ENCODE measurements at places on chromosomes 4 and X. TPM values are rescaled to one million over a fixed set of nuclear protein-coding genes. Genes with fewer than 3 reads are reported as not detected.

DNA sequence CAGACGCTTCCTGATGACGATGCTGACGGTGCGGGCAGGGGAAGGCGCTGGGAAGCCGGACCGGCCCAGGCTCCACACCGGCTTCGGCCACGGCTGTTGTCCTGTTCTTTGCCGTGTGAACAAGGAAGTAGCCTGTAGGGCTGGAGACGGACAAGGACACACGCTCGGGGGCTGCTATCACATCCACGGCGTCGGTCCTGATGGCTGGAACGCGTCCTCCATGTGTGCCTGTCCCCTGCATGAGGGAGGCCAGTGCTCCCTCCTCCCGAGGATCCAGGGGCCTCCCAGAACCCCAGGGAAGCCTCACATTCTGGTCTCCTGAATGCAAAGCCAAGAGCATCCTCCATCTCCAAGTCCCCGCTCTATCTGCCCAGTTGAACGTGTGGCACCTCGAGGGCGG lies 53.8 kb downstream of the ACOX3 start:
- DNase-seq = no peak

DNA sequence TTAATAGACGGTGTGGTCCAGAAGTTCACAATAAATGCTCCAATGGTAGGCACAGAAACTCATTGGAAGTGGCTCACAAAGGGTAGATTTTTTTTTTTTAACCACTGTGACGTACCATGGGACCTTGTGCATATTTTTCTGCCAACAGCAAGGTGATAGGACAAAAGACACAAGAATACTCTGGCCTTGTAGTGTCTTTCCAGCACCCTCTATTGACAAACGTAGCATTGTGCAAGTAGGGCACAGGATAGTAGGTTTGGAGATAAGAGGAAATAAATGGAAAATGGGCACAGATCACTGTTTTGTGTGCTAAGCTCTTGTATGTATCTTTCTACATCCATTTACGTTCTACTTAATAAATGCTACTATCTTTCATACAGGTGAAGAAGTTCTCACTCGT lies 2054.9 kb downstream of the PCDH7 start:
- no peak for DNase-seq

DNA sequence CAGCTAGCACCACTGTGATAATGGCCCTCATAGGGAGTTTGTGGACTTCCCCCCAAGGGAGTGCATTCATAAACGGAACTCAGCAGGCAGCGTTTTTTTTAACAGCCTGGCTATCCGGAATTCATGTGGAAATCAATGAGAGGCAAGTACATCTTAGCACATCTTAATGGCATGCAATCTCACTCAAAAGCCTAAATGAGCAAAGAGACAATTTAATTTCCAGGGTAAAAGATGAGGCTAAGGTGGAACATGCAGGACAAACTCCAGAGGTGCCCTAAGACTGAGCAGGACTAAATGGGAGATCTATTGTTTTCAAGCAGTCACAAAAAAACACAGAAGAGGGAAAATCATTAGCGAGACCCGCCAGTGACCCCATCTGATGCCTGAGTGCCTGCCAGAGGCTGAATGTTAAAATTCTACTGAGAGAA lies 243.5 kb upstream of the KCNIP4 start:
- DNase-seq = no peak

GRCh38 chrX:140503714-140504351 lies 1.0 kb downstream of the SOX3 start:
- no peak for DNase-seq

GRCh38 chr4:16027114-16027513 lies 56.7 kb downstream of the PROM1 start:
- DNase-seq = no peak

DNA sequence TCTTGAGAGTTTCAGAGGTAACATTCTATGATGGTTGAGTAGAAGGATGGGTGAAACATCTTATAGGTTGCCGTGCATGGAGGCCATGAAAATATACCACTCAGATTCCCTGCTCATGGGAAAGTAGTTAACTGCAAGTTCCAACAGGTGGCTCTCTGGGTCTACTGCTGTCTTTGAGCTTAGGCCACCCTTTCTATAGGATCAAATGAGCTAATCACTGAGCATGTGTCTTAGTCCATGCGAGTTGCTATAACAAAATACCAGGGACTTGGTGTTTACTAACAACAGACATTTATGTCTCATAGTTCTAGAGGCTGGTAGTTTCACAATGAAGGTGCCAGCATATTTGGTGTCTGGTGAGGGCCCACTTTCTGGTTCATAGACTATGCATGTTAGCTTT lies 144.8 kb upstream of the UNC5C start:
- peak; percentile 14 for DNase-seq

- no peak for DNase-seq
Observed at GRCh38 chrX:54920610-54921426, at the start of gene TRO. Gene TRO (plus strand): TSS chrX:54920824. CDS start chrX:54922247, 1,423 bp downstream.

DNA sequence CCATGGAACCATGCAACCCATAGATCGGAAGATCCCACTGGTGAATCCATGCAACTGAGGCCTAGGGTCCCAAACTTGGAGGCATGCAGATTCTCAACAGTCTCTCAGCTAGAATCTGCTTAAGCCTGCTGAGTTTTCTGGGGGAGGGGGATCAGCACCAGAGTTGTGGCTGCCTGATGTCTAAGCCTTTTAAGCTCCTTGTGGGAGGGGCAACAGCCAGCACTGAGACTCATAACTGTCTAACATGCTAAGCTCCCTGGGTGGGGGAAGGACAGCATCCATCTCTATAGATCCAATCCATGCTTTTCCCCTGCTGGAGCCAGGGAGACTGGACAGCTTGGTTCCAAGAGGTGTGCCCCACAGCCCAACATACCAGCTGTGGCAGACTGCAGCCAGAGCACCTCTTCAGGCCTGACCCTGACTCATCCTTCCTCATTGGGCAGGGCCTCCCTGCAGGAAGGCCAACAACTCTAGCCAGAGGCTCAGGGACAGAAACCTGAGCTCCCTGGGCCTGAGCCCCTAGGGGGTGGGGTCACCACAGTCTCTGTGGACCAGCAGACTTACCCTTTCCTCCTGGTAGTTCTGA lies 300.1 kb upstream of the SLC7A11 start:
- no peak for DNase-seq

- no peak for DNase-seq
Observed at GRCh38 chrX:103726477-103726876, 15.8 kb downstream of the TMEM31 start.

GRCh38 chr4:94454405-94454804 lies 2.7 kb downstream of the PDLIM5 start:
- DNase-seq = no peak

- DNase-seq = no peak
Observed at GRCh38 chrX:47568656-47569295, 7.8 kb downstream of the ARAF start.

GRCh38 chrX:13334491-13334890 lies 14.6 kb upstream of the ATXN3L start:
- no peak for DNase-seq

DNA sequence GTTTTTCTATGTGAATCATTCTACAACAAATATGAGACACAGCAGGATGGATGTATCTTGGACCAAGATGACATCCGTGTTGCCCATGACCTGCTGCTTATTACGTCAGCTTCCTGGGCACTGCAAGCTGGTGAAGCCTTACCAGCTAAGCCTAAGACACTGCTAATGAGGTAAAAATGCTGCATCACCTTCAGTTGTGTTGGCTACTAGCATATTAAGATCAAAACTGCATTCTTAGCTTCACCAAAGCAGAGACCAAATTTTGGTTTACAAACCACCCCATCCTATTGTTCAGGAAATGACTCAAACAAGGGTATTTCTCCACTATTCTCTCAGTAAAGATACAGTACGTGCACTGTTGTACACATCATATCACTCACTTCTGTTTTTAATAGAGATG lies 50.3 kb downstream of the MAML3 start:
- DNase-seq = no peak

DNA sequence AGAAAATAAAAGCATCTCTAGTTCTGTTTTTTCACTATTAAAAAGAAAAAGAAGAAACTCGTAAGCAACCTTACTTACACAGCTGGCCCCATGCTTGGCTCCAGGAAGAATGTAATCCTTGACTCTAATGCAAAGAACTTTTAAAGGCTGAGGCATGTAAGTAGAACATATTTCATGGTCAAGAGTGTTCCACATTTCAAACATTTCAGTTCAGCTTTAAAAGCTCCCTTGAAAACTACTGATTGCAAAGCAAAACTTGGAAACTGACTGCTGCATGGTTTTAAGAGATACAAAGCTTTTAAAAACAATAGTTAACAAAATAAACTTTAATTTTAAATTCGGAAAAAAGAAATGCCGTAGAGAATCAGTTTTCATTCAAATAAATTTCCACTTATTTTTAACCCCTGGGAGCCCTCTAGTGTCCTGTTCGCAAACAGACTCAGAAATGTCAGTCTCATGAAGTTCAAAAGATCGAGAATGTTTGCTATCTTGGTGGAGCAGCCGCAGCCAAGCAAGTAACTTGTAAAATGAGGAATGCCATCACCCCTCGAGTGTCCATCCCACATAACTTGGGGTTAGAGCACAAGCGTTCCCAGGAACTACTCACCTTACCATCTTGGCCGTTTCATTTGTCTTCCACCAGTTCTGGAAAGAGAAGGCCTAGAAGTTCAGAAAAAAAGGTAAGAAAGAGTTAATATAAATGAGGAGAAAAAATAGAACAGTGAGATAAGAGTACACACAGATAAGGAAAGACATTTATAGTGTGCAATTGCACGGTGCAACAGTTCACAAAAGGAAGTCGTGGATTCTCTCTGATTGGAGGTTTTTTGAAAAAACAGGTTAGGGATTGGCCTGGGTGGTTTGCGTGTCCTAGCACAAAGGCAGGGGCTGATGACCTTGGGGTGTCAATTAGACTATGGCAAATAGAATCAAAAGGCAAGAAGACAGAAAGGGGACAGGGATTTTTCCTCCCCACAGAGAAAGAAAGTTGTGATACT lies at the start of gene GASK1B:
Gene GASK1B (minus strand): TSS at position 765 of the 998 bp plus-strand sequence. CDS start 1,650 bp downstream, outside the sequence.
- peak; percentile 88 for DNase-seq

DNA sequence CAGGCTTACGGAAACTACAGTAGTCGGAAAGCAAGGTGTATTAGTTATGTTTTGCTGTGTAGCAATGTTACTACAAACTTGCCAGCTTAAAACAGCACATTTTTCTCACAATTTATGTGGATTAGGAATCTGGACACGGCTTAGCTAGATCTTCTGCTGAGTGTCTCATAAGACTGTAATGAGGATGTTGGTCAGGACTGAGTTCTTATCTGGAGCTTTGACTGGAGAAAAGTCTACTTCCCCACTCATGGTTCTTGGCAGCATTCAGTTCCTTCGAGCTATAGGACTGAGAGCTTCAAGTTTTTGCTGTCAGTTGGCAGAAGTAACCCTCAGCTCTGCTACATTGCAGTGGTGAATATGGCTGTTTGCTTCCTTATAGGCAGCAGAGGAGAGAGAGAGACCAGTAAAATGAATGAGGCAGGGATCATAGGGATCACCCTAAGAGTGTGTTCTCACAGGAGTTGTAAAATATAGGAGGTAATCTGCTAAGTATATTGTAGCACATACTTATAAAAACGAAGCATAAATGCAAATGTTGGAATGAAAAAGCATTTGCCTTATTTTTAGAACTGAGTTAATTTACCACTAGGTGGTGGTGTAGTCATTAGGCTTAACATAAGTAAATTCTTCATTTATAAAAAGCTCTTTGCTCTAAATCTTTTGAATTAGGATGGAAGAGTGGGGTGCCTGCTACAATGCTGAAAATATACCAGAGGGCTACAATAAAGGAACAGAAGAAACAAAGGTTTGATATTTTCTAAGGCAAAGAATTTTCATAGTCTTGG lies 38.6 kb downstream of the ALG13 start:
- DNase-seq = peak; percentile 10

GRCh38 chr4:2799971-2800690 lies 7.2 kb downstream of the SH3BP2 start:
- no peak for DNase-seq

DNA sequence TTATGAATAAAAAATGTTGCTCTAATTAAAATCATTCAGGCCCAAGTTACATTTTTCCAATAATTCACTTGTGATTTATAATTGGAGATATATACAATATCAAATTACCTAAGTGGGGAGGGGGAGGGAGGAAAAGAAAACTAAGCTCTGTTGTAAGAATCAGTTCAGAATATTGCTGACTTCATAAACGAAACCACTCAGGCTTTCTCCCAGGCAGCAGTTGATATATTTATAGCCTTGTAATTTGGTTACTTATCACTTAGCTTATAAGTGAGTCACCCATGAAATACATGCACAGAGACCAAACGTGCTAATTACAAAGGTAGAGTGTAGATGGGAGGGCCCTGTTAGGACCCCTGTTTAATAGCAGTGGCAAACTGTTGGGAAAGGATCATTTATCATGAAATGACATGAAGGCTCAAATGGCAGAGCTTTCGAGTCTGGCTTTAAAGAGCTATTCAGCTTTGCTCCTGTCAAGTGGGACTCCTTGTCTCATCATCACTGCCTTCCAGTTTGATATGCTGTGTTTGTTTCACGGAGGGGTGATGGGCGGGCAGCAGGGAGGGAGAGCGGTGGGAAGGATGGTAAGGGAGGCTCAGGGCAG lies 105.6 kb upstream of the PGRMC2 start:
- DNase-seq = peak; percentile 89

DNA sequence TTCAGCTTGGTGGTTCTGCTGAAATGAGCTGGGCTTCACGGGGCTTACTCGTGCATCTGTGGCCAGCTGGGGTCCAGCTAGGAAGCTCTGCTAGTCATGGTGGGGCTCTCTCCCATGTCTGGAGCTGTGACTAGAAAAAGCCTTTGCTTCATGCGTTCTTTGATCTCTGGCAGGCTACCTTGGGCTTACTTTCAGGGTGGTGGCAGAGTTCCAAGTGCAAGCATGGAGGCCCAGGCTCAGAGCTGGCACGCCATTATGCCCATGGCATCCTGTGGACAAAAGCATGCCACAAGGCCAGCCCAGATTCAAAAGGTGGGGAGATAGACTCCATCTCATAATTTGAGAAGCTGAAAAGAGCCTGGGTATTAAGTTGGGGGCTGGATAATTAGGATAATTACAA lies 55.4 kb upstream of the GBA3 start:
- DNase-seq = no peak

DNA sequence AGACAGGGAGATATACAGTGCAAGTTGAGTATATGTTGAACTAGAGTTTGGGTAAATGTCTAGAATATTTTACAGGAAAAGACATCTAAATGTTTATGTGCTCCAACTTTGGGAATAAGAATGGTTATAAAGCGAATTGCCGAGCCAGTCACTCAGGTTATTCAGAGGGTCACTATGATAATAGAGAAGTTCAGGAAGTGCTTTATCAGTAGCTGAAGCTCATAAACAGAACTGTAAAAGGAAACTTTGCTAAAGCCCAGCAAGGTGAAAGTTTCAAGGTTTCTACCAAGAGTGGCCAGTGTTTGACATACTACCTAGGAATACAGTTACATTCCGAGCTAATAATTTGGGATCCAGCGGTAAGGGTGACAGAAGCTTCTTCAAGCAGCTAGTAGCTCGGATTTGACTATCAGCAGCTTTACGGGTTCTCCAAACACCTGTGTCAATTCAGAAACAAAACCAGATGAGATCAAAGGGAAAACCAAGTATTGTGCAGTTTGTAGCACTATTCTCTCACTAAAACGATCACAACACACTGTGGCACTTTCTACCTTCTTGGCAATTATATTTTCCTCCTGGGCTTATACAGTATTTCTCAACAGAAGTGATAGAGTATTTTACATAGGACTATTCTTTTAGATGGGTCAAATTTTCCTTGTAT lies 17.2 kb upstream of the BCLAF3 start:
- no peak for DNase-seq

TLR10 gene
- not detected for total RNA-seq

NEK1 gene
- total RNA-seq = 8.7 TPM

EIF4E gene
- total RNA-seq = 241 TPM

GPR34 gene
- total RNA-seq = not detected

ARL9 gene
- 0.32 TPM for total RNA-seq

PABPC1L2A gene
- total RNA-seq = not detected

CWH43 gene
- total RNA-seq = not detected

MCUB gene
- total RNA-seq = 10.0 TPM

RAB41 gene
- total RNA-seq = not detected

All from fibroblast of villous mesenchyme (primary cell).